ENCODE measurements at places on chromosomes 16 and 17.

GRCh38 chr16:3488801-3489200 lies 6.5 kb downstream of the C16orf90 start:
- no peak for DNase-seq

GRCh38 chr17:74920642-74921025 lies 2.4 kb downstream of the USH1G start:
- no peak for DNase-seq

- no peak for DNase-seq
These were observed 31.7 kb downstream of the ABCC6 start for GRCh38 chr16:16191493-16192167.

- DNase-seq: no peak
These were observed 271.6 kb upstream of the TNRC6C start for GRCh38 chr17:77686903-77687302.

DNA sequence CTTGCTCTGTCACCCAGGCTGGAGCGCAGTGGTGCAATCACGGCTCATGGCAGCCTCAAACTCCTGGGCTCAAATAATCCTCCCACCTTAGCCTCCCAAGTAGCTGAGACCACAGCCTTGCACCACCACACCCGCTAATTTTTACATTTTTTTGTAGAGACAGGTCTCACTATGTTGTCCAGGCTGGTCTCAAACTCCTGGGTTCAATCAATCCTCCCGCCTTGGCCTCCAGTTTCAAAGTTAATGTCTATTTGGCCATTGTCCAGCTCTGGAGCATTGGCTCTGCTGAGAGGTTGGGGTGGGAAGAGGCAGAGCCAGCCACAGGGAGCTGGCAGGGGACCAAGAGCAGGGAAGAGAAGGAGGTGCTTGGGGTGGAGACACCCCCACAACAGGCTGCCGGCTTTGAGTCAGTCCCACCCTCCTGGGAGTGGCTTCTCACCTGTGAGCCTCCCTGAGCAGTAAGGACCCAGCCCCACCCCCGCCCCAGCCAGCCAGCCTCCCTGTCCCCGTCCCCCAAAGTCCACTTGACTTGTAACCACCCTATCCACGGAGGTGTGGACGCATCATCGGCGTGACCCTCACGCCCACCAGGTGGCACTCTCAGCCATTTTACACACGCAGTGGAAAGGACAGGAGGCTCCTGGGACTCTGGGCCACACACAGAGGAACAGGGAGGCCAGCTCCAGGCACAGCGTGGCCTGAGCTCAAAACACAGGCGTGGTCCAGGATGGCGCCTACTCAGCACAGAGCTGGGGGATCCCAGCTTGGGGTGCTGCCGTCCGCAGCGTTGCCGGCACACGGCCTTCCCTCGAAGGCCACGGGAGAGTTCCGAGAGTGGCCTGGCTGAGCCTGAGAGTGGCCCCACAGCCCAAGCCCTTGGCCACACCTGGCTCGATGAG lies 22.8 kb upstream of the PVALEF start:
- peak; percentile 11 for DNase-seq

DNA sequence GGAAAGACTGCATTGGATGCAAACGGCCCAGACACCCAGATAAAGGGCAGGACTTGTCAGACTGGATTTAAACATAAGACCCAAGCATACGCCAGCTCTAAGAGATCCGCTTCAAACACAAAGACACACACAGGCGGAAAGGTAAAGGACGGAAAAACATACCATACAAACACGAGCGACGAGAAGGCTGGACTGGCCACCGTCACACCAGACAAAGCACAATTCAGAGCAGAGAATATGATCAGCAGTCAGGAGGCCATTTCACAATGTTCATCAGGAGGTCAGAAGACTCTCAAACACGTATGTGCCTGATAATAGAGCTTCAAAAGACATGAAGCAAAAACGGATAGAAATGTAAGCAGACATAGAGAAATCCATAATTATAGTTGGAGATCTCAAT lies 84.9 kb upstream of the GNG13 start:
- DNase-seq: no peak

GRCh38 chr17:9179602-9180001 lies 158.3 kb downstream of the NTN1 start:
- DNase-seq: no peak

GRCh38 chr17:71412803-71413202 lies 708.0 kb upstream of the SOX9 start:
- DNase-seq: no peak

DNA sequence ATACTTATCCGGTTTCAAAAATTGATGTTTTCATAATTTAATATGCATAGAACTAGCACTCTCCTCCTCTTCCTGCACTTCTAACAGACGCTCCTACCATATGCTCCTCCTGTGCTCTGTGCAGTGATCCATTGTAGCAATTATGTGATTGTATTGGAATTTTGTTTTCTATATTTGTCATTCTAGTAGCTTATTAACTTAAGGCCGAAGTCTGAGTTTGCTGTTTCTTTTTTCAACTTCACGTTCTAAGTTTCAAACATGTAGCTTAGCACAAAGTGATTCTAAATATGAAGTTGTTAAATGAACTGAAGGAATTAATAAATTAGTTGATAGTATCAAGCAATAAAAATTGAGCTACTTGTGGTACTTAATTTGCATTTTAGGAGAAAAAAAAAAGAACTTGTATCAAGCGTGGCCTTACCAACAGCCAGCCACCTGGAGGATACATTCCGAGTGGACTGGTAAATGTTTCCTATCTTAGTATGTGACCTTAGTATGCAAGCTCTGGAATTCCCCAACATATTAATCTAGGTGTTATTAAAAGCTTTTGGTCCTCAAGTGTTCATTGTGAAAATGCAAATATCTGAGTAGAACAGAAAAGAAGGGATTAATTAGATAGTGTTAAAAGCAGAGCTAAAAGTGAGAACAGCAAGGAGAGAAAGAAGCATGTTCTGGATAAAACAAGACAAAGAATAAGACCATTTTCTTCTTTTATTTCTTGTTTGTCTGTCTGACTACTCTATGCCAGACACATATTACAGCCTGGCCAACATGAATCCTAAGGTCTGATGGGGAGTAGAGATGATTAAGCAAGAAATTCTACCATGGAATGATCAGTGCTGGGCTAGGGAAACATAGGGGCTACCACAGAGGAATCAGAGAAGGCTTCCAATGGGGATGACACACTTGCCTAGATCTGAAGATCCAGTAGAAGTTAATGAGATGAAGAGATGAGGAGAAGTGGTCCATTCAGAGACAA lies 290.4 kb upstream of the MON1B start:
- no peak for DNase-seq

- DNase-seq: no peak
These were observed 2.5 kb downstream of the ITGA3 start for GRCh38 chr17:50058296-50058953.

GRCh38 chr17:7060165-7060891 lies 16.4 kb upstream of the SLC16A11 start:
- DNase-seq: no peak

GRCh38 chr17:2194889-2195335 lies 108.7 kb downstream of the SMG6 start:
- no peak for DNase-seq

DNA sequence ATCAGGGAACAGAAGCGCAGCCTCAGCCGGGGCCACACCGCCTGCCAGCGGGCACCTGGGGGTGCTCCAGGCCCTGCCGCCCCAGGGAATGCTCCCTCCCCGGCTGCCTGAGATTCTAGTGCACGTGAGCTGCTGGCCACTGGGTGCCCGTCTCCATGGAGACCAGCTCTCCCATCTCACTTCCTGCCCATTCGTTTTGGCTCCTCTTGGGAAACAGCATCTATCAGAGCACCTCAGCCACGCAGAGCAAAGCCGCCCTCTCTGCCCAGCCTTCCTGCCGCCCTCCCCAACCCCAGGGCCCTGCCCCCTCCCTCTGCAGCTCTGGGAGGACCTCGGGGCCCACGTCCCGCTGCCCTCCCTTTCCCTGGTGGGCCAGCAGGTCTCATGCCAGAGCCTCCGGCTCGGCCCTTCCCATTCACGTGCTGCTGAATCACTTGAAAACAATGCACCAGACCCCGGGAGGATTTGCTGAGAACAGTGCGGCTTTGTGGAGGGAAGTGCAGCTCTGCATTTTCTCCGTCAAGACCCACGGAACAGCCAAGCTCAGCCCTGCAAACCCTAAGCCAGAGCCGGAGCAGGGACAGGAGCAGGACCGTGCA lies 19.4 kb downstream of the CEP295NL start:
- peak; percentile 20 for DNase-seq

GRCh38 chr17:76716146-76716838 lies 5.5 kb upstream of the MXRA7 start:
- DNase-seq: no peak

DNA sequence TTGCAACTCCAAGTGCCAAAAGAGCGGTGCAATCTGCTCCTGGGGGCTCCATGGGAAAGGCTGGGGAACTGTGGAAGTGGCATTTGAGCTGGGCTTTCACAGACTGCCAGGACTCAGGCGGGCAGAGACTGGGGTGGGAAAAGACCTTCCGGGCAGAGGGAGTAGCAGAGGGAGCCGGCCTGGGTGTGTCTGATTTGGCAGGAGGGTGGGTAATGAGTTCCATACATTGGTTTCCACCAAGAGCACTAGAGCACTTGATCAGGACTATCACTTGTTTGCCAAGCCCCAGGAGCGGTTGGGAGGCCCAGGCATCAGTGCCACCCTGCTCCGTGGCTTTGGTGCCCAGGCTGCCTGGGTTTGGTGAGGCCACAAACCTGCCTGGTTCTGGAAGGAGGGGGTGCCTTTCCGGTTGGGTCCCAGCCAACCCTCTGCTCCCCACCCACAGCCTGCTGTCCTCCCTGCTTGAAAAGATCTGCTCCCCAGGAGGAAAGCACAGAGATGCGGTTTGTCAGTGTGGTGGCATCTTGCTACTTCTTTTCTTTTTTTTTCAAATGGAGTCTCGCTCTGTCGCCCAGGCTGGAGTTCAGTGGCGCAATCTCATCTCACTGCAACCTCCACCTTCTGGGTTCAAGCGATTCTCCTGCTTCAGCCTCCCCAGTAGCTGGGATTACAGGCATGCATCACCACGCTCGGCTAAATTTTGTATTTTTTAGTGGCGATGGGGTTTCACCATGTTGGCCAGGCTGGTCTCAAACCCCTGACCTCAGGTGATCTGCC lies 3.5 kb upstream of the TRIM47 start:
- no peak for DNase-seq

GRCh38 chr17:12328204-12328603 lies 307.5 kb downstream of the MAP2K4 start:
- no peak for DNase-seq

DNA sequence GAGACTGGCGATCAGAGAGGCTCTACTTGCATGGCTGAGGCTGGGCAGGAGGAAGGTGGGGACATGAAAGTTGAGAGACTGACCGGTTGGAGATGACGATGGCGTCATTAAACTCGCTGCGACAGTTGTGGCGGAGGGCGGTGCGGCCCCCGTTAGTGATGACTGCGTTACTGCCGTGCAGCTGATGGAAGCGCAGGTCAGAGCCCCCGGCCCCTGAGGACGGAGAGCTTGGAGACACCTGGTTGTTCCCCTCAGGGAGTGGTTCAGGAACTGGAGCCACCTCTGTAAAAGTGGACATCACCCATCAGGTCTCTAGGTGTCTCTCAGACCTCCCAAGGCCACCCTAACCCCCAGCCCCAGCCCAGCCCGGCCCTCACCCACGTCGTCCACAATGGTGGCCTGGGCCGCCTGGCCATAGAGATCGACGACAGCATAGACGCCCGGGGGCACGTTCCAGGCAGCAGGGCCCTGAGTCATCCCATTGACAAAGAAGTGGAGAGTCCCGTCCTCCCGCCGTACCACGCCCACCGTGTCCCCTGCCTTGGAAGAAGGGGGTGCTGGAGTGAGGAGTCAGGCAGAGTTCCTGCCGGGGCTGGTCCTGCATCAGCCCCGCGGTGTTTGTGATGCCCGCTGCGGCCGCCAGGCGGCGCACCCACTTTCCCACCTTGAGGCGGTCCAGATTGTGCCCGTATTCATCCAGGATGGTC lies 5.3 kb downstream of the NEURL4 start:
- no peak for DNase-seq

DNA sequence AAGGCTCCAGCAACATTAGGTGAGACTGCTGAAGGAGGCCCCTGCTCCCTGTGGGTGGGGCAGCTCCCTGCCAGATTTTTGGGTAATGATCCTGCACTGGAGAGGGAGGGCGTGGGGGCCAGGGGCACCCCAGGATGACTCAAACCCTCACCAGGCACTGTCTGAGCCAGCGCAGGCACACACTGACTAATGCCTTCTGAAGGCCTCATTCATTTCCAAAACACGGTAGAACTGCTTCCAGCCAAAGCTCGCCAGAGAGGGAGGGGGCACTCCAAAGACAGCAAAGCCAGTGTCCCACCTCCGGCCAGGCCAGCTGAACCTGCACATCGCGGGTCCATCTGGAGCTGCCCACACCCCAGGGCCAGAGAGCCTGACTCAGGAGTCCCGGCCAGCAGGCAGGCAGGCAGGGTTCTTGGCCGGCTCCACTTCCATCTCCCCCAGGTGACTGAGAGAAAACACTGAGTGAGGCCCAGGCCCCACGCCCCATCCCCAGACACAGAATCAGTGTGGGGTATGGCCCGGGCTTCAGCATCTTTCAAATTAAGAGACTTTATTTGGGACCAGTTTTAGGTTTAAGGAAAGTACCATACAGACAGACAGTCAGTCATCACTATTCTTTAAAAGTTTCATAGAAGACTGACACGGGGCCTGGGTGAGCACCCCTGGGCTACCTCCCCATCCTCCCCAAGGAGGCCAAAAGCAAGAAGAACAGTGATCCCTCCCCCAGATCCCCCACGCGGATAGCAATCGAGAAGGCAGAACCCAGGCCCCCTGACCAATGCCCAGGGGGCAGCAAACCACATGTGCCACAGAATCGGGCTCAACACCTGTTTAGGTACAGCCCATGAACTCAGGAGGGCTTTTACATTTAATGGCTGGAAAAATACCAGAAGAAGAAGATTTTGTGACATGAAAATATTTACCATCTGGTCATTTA lies 2.3 kb downstream of the PIEZO1 start:
- no peak for DNase-seq

GRCh38 chr16:84132527-84133285 lies 12.3 kb downstream of the HSDL1 start:
- no peak for DNase-seq

DNA sequence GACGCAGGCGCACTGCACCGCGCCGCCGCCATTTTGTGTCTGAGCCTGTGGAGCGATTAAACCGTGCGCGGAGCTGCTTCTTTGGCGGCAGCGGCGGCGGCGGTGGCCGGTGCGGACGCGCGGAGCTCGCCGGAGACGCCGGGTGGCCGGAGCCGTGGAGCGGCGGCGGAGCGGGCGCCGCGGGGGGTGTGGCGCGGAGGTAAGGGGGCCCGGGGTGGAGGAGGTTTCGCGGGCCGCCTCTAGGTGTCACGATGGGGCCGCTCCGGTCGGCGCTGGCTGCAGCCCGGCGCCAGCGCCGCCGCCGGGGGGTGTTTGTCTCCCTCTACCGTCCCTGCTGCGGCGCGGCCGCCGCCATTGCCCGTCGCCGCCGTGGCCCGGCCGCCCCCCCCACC lies at the start of gene CTCF:
Gene CTCF, plus strand, starts transcription at position 1 of the 392 bp plus-strand sequence. CDS start 48,307 bp downstream, outside the sequence.
- DNase-seq: no peak

GRCh38 chr17:78490156-78490555 lies 87.0 kb downstream of the DNAH17 start:
- no peak for DNase-seq

Measured in NCI-H748 treated with DMSO at 0.1 percent for 48 hours (cell line).